ENCODE measurements at places on chromosomes 4 and X. TPM values are rescaled to one million over a fixed set of nuclear protein-coding genes. Genes with fewer than 3 reads are reported as not detected.

IRAK1 gene
- total RNA-seq: 77.2 TPM

CFAP99 gene
- total RNA-seq: not detected

CFI gene
- total RNA-seq: not detected

RHOXF1 gene
- not detected for total RNA-seq

SERPINA7 gene
- not detected for total RNA-seq

- DNase-seq: no peak
Measured at GRCh38 chrX:49019050-49019449, 17.0 kb upstream of the GRIPAP1 start.

DNA sequence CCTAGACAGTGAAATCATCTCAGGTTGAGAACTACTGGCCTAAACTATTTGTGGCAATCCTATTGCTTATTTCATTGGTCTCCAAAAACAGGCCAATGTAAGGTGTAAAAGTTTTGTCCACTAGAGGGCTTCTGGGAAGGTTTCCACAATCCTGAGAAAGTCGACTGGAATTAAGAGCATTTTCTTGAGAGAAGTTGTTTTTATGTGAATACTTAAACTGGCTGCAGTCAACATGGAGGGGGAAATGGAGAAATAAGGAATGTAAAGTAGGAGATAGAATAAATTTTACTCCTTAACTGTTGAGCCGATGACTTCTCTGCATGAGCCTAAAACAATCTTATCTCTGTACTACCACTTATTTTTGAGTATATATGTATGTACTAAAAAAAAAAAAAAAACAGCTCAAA is 11.0 kb upstream of the EIF4E start:
- DNase-seq: no peak

DNA sequence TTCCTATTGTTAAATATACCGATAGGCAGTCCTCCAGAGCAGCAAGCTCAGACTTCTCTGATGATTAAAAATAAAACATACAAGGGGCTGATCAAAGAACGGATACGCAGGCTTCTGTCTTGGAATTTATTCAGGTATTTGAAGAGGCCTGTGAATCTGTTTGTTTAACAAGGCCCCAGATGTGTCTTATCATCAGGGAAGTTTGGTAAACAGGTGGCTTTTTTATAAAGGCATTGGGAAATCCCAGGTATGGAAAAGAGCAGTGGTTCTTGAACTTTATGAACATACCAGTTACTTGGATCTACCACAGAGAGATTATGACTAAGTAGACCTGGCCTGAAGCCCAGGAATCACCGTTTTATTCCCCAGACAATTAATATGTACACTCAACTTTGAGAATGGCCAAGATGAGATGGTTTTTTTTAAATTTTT is 47.9 kb downstream of the SOWAHB start:
- DNase-seq: no peak

DNA sequence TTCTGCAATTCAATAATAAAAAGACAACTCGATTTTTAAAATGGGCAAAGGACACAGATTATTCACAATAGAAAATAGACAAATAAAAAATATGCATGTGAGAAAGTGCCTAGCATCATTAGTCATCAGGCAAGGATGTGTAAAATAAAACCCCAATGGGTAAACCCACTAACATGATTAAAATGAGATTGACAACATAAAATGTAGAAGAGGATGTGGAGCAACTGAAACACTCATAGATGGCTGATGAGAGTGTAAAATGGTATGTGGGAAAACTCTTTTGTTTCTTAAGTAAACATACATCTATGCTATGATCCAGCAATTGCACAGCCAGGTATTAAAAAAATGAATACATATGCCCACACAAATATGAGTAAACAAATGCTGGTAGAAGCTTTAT is 177.6 kb downstream of the IQCM start:
- no peak for DNase-seq

GRCh38 chrX:91279479-91279878 is 155.2 kb upstream of the PABPC5 start:
- no peak for DNase-seq

- peak; percentile 14 for DNase-seq
Measured at GRCh38 chr4:89898304-89898716, 3.7 kb downstream of the MMRN1 start.

GRCh38 chrX:104419211-104419610 is 146.8 kb upstream of the IL1RAPL2 start:
- DNase-seq: no peak

- no peak for DNase-seq
Measured at GRCh38 chr4:101032541-101032940, 314.8 kb downstream of the PPP3CA start.

DNA sequence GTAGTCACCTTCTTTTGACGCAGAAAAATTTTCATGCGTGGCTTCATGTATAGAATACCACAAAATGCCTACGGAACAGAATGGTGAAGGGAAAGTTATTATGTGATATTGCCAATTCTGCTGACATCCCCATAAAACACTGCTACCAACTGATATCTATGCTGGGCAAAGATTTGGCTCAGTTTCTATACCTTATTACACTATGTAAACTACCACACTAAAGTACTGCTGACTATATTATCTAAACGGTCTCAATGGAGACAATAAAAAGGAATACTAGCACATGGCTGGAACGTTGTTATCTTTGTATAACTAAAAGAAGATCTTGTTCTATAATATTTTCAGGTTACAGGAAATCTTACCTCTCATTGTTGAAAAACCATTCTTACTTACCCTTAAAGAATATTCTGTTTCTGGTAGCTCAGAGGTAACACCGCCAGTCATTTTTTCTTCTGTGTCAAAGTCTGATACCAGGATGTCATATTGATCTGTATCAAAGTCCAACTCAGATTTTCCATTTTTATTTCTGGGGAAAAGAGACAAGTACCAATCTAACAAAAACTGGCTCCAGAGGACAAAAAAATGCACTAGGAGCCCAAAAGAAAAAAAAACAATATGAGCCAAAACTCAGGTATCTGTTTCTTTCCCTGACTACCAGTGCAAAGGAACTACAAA is 18.9 kb downstream of the MORC4 start:
- no peak for DNase-seq

GRCh38 chr4:55568905-55569504 is 22.3 kb upstream of the CLOCK start:
- no peak for DNase-seq

- DNase-seq: no peak
Measured at GRCh38 chr4:92629302-92629701, 325.5 kb downstream of the GRID2 start.

- peak; percentile 33 for DNase-seq
Measured at GRCh38 chrX:40952855-40953254, 132.4 kb upstream of the USP9X start.

GRCh38 chr4:183722731-183723560 is 63.9 kb downstream of the TRAPPC11 start:
- peak; percentile 53 for DNase-seq

- DNase-seq: no peak
Measured at GRCh38 chr4:146975036-146975435, 29.4 kb upstream of the TTC29 start.

- no peak for DNase-seq
Measured at GRCh38 chr4:52982255-52982945, 120.3 kb downstream of the RASL11B start.

DNA sequence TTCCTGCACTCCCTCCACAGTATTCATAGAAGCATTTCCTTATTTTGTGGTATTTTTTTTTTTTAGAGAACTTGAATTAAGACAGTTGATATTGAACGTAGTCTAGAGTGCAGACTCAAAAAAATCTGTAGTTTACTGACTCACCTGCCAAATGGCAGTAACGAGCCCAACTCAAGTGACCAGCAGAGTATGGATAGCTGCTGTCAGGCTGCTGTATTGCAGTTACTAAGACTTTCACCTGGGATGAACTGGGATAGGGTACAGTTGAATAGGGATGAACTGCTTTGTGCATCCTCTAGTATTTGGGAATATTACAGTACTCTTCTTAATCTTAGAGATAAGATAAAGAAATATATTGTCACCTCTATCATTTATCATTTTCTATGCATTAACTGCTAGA is 7.0 kb upstream of the SLC7A11 start:
- DNase-seq: no peak

DNA sequence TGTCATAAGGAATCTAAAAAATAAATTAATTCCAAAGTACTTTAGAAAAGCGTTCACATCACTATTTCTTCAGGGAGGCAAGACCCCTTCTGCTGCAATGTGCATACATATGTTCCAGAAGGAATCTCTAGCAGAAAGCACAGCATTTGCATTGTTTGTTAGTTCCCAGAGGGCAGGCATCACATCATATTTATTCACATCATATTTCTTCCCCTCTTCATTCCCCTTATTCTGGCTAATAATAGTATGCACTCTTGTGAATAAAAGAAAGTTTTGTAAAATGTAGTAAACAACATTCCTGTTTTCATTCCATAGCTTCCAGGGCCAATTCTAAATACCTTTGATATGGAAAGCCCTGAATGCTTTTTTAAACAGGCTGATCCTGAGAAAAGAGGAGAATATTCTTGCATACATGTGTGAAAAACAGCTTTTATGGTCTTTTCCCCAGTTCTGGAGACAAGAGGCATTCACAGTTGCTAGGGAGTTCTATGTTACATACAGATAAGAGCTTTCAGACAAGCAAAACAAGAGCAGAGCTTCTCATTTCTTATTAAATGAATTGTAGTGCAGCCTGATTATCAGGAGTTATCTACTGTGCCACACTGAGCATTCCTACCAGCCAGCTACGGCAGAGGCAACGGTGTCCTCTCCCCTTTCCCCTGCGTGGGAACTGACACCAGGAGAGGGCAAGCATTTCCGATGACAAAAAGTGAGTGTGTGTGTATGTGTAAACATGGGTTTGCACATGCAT is 15.2 kb downstream of the GATB start:
- no peak for DNase-seq

- DNase-seq: no peak
Measured at GRCh38 chrX:2397229-2398063, 103.3 kb downstream of the DHRSX start.

GRCh38 chr4:183035726-183036415 is 63.2 kb upstream of the WWC2 start:
- no peak for DNase-seq

DNA sequence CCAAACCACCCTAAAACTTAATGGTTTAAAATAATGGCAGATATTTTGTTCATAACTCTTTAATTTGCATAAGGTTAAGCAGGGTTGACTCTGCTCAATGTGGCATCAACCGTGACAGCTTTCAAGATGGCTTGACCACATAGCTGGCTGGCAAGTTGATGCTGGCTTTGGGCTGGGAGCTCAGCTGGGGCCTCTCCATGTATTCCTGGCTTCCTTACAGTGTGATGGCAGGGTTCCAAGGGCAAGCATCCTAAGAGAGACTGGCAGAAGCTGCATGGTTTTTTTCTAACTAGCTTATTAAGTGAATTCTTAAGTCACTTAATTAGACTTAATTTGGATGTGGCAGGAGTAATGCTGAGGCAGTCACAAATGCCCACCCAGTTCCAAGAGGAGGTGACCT is 4.5 kb downstream of the RP2 start:
- DNase-seq: no peak

DNA sequence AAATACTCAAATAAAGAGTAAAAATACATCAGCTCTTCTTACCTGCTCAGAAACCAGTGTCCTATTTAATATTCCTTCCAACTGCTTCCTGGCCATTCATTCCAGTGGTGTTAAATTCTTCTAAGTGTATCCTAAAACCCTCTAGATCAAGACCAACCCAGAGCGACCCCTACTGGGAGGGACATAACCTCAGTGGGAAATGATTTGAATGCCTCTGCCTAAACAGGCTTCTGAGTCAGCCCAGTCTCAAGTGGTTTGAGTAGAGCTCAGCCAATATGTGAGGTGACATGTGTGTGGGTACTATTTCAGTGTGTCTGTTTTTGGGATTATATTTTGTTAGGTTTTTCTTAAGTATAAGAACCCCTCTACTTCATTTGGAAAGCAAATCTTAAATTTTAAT is 133.6 kb upstream of the ARHGEF9 start:
- peak; percentile 4 for DNase-seq

DNA sequence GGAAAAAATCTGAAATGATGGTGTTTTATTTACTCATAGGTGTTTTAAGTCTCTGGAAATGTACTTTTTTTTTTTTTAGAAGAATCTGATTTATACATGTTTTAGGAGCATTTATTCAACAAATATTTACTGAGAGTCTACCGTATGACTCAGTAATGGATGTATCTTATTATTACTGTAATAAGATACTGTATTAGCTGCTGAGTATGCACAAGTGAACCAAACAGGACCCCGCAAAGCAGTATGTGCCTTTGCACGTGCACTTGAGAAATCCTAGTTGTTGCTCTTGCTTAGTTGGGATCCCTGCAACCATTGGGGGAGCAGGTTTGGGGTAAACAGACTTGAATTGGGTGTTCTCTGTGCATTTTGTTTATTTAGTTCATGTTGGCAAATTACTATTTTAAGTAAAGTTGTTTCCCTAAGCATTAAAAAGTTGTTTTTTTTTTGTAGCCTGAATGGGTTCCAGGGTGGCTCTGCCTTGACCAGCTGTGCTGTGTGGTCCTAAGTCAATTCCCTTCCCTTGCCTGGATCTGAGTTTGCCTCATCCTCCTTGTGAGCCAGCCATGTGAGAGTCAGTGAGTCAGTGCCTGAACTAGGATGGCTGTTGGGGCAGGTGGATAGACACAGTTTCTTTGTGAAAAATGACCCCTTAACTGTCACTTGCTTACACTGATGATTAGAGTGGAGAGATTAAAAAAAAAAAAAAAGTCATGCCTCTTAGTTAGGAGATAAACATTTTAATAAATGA is 27.7 kb downstream of the DCUN1D4 start:
- no peak for DNase-seq

DNA sequence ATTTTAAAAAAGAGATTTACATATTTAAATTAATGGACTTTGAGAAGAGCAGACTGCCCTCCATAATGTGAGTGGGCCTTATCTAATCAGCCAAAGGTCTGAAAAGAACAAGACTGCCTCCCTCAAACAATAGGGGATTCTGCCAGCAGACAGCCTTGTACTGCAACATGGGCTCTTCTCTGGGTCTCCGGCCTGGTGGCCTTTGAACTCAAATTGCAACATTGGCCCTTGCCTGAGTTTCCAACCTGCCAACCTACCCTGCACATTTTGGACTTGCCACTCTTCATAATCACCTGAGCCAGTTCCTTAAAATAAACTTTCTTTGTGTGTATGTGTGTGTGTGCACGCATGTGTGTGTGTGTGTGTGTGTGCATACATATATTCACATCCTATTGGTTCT is 90.8 kb upstream of the OTUD4 start:
- no peak for DNase-seq

DNA sequence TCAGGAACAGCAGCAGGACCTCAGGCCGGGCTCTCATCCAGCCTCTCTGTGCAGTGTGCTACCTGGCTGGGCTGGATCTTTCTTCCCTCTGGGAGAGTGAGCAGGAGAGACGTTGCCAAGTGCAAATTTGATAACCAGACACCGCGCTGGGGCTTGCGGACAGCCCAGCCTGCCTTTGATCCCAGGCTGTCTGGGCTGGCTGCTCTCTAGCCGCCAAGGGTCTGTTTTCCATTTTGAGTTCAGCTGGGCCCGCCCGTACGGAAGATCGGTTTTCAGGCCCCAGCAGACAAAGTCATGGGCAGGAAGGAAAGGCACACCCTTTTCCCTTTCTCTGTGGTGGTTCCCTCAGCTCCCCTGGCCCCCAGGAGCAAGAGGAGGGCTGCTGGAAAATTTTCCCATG is 90.2 kb downstream of the CPZ start:
- DNase-seq: no peak

- no peak for DNase-seq
Measured at GRCh38 chr4:189029976-189030504, 890.8 kb downstream of the TRIML1 start.

- DNase-seq: no peak
Measured at GRCh38 chr4:87117051-87117731, 103.2 kb downstream of the KLHL8 start.
